ENCODE measurements at places on chromosomes 5 and 9.

DNA sequence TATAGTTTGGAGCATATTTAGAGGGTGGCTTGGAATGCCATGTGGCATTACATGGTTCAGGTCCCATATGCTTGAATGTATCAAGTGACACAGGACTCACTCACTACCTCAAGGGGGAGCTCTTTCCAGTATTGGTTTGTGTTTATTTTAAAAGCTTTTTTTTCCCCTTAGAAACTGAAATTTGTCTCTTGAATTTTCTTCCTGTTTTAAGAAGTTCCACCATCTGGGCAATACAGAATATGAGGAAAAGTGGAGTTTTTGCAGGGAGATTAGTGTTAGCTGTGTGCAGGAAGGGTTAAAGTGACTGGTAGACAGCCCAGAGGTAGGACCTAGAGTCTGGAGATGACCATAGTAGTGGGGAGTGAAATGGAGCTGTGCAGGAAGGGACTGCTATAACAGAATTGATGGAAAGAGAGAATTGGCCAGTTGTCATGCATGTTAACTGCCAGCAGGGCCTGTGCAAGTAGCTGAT lies 36.6 kb downstream of the CTNNA1 start:
- no peak for DNase-seq

DNA sequence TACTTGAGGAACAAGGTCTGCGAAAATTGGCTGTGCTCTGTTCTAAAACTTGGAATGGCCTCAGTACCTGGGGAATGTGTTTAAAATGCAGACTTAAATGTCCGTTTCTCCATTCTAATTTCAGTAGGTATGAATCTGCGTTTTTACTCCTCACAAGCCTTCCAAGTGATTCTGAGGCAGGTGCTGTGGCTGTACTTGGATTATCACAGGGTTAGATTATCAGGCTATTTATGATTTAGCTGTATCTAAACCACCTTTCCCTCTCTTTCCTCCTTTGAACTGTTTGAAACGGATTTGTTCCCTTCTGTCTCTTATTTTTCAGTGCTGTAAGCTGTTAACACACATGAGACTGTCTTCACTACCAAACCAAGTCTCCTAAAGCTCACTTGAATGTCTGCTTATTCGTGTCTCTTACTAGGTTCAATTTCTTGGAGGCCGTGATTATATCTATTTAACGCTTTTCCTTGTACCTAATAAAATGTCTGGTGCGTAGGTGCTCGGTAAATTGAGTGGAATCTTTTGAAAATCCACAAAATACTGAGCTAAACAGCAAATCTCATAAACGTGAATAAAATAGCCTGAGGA lies 714 bp upstream of the CETN3 start:
- DNase-seq: no peak

DNA sequence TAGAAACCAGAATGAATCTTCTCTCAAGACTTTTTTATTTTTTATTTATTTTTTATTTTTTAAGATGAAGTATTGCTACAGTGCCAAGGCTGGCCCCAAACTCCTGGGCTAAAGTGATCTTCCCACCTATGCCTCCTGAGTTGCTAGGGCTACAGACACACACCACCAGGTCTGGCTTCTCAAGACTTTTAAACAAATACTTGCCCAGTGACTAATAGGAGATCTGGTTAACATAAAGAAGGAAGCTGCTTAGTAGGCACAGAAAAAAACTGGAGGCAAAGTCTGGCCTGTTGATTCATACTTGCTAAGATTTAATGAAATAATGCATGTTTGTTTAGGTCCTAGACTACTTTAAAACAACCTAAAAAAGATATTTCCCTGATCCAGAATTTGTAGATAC lies 43.8 kb downstream of the SLC38A9 start:
- DNase-seq: no peak

DNA sequence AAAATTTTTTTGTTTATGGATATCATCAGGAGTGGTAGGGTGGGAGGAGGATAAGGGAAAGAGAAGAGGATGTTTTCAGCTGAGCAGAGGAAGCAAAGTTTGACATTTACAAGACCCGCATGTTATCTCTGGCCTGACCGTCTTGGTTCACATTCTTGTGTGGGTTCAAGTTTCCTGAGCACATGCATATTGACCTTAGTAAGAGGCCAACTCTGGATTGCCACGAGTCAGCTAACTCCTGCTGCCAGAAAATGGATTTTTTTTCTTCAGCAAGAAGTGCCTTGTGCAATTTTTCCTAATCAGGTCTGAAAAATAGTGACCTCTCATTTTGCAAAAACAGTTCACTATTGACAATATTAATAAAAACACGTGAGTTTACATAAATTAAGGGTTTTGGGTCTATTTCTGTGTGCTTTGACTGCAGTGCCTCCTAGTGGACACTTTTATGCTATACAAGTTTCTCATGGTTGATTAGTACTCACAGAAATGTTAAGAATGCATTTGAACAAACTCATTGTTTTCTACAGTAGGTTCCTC lies 27.1 kb upstream of the BASP1 start:
- DNase-seq: no peak

GRCh38 chr9:129393064-129393463 lies 215.0 kb upstream of the IER5L start:
- DNase-seq: no peak

- no peak for DNase-seq
Observed at GRCh38 chr5:131405674-131406073, 141.8 kb downstream of the CDC42SE2 start.

DNA sequence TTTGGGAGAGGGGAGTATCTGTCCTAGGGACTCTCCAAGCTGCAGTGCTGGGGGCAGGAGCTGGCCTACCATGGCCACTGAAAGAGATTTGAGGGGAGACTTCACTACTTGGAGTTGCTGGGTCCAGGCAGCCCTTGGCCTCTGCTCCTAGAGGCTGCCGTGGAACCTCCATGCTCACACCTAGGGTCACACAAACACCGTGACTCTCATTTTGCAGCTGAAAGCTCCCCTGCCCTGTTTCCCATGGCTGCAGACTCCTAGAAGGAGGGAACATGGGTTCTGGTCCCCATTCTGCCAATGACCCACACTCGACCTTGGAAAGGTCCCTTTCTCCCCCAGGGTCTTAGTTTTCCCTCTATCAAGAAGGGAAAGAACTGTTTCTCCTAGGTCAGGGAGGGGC lies 147.1 kb upstream of the PPP1R26 start:
- no peak for DNase-seq

DNA sequence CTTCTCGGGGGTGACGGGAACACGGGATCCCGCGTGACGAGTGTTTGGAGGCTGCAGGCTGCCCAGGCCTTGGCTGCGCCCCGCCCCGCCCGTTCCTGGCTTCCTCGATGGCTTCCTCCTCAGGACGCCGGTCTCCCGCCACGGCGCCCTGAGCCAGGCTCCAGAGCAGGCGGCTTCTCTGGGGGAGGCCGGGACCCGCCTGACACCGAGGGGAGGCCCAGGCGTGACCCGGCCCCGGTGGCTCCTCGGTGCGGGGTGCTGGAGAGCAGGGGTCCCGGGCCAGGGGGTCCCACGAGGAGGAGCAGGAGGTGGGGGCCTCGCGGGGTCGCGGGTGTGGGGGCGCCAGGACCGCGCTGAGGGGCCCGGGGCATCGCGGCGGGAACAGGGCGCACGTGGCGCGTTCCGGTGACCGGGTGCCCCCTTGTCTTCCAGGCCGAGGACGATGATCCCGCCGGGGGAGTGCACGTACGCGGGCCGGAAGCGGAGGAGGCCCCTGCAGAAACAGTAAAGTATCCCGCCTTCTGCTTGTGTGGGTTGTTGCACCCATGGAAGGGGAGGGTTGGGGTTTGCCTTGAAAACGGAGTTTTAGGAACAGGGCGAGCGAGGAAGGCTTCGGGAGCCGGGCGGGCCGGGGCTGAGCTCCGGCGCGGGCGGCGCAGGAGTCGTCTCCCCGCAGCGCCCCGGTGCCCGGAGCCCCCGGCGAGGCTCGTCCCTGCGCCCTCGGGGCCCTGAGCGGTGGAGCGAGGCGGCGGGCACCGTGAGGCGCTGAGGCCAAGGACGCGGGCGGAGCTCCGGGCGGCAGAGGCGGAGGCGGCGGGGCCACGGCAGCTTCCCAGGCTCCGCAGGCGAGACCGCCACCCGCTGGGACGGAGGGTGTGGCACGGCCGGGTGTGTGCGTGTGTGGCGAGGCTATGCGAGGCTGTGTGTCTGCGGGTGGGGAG lies 22.2 kb downstream of the AHRR start:
- DNase-seq: no peak

- DNase-seq: no peak
Observed at GRCh38 chr9:13719446-13719845, 440.0 kb upstream of the MPDZ start.

- DNase-seq: no peak
Observed at GRCh38 chr5:124859027-124859426, 112.6 kb upstream of the ZNF608 start.

DNA sequence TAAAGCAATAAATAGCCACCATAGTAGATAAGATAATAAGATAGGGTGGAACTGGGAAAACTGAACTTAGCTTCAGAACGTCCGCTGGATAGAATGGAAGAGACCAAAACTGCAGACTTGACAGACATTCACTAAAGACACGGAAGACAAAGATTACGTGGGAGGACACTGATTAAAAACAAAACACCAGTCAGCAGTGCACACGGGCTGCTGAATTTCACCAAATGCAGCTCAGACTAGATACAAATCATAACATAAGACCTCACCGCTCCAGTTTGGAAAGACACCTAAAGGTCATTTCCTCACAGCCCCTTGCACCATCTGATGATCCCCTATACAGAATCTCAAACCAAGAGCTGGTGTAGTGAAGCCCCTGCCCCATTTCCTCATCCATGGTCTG lies 2.9 kb upstream of the OR2Y1 start:
- DNase-seq: no peak

- no peak for DNase-seq
Observed at GRCh38 chr9:14706530-14707140, 13.4 kb upstream of the ZDHHC21 start.

- no peak for DNase-seq
Observed at GRCh38 chr5:143364061-143364460, 39.4 kb downstream of the NR3C1 start.

DNA sequence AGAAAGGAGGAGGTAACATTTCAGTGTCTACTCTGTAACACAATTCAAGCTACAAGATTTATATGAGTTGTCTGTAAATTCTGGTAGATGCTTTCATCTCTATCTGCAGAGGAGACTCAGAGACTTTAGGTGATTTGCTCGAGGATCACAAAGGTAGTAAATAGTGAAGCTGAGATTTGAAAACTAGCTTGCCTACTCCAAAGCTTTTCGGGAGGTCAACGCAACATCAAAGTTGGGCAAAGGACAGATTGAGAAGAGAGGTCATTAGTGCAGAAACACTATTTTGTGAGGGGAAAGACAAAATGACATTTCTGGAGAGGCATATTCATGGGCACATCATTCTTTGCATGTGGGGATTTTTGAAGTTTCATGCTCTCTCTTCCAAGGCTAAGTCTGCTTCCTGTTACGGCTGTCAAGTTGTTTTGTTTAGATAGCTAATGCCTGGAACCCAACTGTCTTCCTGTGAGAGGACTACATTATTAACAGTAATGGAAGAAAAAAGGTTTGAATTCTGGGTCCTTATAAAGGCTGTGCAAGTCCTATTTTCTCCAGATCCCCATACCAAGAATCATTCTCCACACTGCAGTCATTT lies 413.5 kb upstream of the ZNF462 start:
- no peak for DNase-seq

GRCh38 chr9:134962065-134962972 lies 44.6 kb upstream of the FCN1 start:
- DNase-seq: no peak

- DNase-seq: no peak
Observed at GRCh38 chr9:136541179-136541578, 4.7 kb downstream of the NOTCH1 start.

DNA sequence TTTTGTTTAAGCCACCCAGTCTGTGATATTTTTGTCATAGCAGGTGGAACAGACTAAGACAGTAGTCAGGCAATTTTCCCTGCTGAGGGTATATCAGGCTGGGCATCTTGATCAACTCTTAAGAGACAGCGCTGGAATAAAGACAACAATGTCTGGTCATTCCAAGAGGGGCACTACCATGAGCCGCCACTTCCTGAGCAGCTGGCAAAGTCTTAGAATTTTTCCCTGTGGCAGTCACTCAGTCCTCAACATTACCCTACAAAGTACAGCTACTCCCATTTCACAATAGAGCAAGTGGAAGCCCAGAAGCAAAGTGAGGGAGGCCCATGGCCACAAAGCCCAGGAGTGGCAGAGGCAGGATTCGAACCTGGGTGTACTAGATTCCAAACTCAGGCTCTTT lies 74.8 kb downstream of the SH3PXD2B start:
- DNase-seq: no peak

- DNase-seq: no peak
Observed at GRCh38 chr5:53556001-53556400, 4.4 kb upstream of the NDUFS4 start.

DNA sequence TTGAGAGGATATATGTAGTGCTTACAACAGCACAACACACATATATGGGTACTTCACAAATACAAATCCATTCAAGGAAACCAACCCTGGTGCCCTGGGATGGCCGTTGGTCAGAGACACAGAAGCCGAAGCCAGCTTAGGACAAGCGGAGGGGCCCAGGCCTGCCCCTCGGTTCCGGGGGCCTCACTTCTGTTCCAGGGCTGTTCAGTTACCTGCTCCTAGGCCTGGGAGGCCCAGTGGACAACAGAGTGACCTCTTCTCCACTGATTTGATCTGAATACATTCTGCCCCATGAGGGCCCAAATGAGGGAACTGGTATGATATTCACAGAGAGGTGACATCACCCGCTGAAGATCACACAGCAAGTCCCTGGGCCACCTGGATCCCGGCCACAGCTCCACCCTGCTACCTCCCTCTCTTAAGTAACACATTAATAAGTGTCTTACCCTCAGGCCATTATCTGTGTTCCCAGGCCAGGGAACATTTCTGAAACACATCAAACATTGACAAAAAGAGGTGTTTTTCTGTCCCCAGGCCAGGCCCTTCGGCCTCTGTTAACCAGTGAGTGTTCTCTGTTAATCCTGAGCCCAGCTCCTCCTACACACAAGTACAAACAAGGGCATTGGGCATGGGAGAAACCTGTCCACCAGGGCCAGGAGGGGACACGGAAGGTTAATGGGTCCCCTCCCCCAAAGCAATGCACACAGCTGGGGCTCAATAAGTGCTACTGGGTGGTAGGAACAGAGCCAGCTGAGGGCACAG lies 4.5 kb upstream of the GRHPR start:
- no peak for DNase-seq

DNA sequence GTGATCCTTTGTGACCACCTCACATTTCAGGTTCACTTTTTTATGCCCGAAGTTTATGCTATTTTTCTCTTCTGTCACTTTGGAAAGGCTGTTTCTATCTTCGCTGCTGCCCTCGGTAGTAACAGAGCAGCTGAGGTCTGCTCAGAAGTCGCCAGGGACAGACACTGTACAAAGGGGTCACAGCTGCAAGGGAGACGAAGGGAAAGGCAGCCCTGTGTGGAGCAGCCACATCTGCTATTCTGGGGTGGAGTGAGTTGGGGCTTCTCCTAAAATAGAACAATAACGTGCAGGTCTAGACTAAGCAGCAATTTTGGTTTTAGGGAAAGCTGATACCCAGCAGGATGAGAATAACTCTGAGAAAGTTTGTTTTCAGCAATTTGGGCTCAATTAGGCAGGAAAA lies 72.5 kb downstream of the ACTL7B start:
- no peak for DNase-seq

- DNase-seq: no peak
Observed at GRCh38 chr5:172044631-172045314, 38.3 kb upstream of the FBXW11 start.

- no peak for DNase-seq
Observed at GRCh38 chr9:38622951-38623350, 2.6 kb upstream of the ANKRD18A start.

Data from esophagus squamous epithelium (tissue), 5 donors.